ENCODE measurements at places on chromosomes 12 and 14.

- H3K4me3 ChIP-seq = no peak overlapping the region
- no peaks in the 10 kb centered on the region for H3K36me3 ChIP-seq
- no peak overlapping the region for H3K27ac ChIP-seq
- H3K27me3 ChIP-seq = no peaks in the 10 kb centered on the region
These were observed 92.1 kb downstream of the SLC25A47 start for GRCh38 chr14:100415226-100415625.

DNA sequence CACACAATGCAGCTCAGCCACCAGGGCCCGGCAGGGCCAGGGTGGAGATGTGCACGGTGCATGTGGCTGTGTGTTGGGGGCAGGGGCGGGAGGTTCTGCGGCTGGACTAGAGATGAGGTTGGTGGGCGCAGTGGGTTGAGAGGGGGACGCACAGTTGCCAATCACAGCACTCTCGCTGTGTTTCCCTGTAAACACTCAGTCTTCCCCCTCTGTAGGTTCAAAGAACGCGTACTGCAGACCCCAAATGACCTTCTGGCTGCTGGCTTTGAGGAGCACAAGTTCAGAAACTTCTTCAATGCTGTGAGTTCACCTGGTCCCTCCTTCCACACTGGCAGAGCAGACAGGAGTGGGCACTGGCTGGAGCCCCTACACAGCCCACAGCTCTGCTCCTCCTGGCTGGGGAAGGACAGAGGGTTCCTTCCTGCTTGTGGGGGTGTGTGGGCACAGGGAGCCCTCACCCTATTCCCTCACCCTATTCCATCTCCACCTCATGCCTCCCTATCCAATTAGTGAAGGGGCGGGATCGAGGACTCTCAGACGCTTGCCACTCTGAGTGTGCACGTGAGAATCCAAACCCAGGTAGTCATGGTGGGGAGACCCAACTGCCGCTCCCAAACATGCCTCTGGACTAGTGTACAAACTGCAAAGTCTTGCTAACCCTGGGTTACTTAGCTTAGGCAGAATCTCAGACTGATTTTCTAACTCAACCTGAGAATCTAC, 17.8 kb downstream of the OTUB2 start:
- no peaks in the 10 kb centered on the region for H3K4me1 ChIP-seq
- DNase-seq = no peak

GRCh38 chr14:22549324-22549962, 39.6 kb downstream of the DAD1 start:
- H3K36me3 ChIP-seq = peaks cover 91% of the 10 kb centered on the region
- no peak for DNase-seq
- peaks cover 92% of the 10 kb centered on the region for H3K4me1 ChIP-seq

GRCh38 chr12:112938751-112939150, 477 bp downstream of the OAS3 start:
- no peaks in the 10 kb centered on the region for H3K27me3 ChIP-seq
- H3K4me1 ChIP-seq = peaks cover 52% of the 10 kb centered on the region
- peak overlapping the region; percentile 80 for H3K4me3 ChIP-seq
- H3K27ac ChIP-seq = peak overlapping the region; percentile 94
- H3K36me3 ChIP-seq = peaks cover 43% of the 10 kb centered on the region

DNA sequence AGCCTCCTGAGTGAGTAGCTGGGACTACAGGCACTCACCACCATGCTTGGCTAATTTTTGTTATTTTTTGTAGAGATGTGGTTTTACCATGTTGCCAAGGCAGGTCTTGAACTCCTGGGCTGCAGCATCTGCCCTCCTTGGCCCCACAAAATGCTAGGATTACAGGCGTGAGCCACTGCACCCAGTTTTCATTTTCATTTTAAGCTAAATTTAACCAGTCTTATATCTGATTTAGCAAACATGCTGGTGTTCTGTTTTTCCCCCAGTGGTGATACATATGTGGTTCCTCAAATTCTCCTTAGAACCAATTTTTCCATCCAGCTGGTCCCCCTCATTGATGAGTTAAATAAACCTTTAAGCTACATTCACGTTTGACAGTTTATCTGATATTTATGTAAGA, 43.8 kb upstream of the BICD1 start:
- H3K27ac ChIP-seq = no peak overlapping the region
- H3K27me3 ChIP-seq = no peaks in the 10 kb centered on the region
- H3K36me3 ChIP-seq = no peaks in the 10 kb centered on the region
- no peak overlapping the region for H3K4me3 ChIP-seq

DNA sequence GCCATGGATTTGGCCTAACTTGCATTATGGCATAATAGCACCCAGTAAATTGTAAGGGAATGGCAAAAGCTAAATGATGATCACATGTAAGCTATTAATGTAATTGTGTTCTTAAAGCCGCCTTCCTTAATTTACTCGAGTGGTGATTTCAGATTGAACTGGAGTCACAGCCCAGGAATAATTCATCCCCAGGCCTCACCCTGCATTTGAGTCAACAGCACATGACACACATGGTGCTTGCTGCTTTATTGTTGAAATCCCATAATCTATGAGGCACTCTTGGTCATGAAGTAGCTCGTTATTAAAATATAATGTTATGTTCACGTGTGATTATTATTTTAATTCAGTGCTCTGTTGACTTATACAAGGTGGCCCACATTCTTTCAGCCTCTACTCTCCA, 547.5 kb downstream of the VRK1 start:
- no peaks in the 10 kb centered on the region for H3K4me1 ChIP-seq
- peaks cover 2% of the 10 kb centered on the region for H3K36me3 ChIP-seq
- H3K4me3 ChIP-seq = no peak overlapping the region
- DNase-seq = no peak
- peaks cover 2% of the 10 kb centered on the region for H3K27me3 ChIP-seq

Data from activated CD4-positive, alpha-beta T cell treated with anti-CD3 and anti-CD28 coated beads, Interleukin-2, amount 10 ng/mL, durations not matched to agents 7 days and 5 days (primary cell).